DMS 273 treated with DMSO at 0.1 percent for 48 hours (cell line): ENCODE measurements at places on chromosomes 16 and 17.
A peak's percentile ranks its signal among the peaks of the same experiment; 100 is the strongest.

DNA sequence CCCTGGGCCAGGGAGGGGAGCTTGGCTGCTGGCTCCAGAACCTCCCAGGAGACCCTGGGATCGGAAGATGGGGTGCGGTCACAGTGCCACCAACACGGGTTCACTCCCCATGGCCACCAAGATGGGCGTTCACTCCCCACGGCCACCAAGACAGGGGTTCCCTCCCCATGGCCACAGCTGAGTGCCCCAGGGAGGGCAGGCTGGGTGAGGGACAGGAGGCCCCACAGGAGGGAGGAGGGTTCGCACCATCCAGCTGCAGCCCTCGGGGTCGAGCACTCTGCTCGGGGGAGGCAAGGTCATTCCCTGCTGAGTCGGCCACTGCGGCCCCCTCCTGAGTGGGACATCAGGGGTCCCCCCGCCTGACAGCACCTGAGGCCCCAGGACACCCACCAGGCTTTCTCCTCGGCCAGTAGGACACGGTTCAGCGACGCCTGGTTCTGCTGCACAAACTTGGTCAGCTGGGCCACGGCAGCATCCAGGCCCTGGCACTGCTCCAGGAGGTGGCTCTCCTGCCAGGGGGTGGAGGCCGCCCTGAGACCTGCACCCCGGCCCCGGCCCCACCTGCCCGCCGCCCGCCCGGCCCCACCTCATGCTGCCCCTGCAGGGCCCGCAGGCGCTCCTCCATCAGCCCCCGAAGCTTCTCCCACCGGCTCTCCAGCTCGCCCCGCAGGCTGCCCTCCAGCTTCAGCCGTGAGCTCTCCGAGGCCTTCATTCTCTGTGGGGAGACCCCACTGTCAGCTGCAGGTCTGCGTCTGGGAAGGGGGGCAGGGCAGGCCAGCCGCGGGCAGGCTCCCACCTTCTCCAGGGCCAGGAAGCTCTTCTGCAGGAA is 5.9 kb downstream of the CCDC154 start:
- no peak for DNase-seq

DNA sequence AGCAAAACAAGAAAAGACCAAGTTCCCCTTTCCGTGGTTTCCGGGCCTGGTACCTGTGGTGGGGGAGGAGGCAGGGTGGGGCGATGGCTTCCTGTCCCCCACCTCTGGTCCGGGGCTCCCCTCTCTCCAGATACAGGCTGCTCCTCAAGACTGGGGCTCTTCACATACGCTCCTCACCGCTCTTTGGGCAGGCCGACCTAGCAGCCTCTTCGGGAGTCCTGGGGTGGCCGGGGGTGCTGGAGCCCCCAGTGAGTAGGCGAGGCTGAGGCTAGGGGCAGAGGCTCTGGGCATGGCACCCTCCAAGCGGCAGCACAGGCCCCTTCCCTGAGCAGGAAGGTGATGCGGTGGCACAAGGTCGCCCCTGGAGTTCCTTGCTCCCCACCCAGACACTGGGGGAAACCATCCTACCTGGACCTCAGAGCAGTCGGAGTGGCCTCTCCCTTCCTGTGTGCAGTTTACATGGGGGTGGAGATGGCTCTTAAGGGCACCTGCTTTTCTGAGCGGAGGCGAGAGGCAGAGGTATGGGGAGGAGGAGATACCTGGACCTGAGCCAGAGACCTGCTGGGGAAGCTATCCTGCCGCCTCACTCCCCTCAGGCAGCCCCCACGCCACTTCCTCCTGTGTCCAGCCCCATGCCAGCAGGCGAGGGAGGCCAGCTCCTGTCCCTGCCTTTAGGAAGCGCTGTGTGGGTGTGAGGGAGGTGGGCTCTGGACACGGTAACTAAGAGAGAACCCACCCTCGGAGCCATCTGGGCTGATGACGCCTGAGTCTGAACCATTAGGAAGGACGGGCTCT is 891 bp downstream of the CORO1A start:
- no peak for DNase-seq

DNA sequence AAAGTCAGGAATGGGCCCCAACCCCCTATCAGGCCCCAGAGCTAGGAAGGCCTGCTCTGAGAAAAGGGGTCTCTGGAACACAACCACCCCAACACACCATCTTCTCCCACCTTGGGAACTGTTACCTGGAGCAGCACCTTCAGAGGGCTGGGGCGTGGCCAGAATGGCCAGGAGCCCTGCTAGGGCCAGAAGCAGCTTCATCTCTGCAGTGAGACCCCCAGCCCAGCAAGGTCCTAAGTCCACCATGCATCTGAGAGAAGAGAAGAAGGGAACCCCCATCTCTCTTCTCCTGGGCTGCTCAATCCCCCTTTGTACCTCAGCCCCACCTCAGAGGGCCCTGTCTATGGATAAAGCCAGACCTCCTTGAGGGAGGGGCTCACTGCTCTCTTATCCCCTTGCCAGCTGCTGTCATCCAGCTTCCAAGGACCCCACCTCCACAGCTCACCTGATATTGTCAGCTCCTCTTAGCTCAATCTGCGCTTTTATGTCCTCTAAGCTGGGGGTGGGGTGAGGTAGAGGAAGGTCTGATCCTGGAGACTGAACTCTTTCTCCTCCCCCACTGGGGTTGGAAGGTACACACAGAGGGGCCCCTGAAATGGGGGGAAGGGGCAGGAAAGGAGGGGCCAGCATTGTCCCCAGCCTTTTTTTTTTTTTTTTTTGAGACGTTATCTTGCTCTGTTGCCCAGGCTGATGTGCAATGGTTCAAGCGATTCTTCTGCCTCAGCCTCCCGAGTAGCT is at the start of gene MPO:
Gene MPO (minus strand): TSS at position 456 of the 738 bp plus-strand sequence. CDS start 177 bp downstream, at position 279.
- DNase-seq, result no peak

- no peak for DNase-seq
Measured at GRCh38 chr16:88951989-88952388, 25.0 kb downstream of the CBFA2T3 start.

- no peak for DNase-seq
Measured at GRCh38 chr16:87554754-87555427, 47.4 kb upstream of the JPH3 start.

DNA sequence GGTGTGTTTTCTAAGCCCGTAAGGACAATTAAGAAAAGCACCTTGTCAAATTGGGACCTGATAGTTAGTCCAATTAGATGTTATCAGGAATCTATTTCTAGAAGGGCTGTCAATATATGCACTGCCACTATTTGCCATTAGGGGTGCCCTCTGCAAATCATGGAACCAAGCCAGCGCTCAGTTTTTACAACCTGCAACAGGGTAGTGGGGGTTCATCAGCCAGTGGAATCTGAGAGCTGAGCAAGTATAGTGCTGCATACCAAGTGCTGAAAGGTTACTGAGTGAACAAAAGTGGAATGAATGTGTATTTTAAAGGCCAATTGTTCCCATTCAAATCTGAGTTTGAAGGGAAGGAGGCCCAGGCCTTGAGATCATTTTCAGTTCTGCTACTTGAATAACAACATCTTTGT is 10.4 kb downstream of the PRR11 start:
- DNase-seq, result no peak

- no peak for DNase-seq
Measured at GRCh38 chr17:48001197-48001596, 30.3 kb downstream of the CDK5RAP3 start.

GRCh38 chr16:84862804-84863480 is 43.2 kb downstream of the CRISPLD2 start:
- no peak for DNase-seq

DNA sequence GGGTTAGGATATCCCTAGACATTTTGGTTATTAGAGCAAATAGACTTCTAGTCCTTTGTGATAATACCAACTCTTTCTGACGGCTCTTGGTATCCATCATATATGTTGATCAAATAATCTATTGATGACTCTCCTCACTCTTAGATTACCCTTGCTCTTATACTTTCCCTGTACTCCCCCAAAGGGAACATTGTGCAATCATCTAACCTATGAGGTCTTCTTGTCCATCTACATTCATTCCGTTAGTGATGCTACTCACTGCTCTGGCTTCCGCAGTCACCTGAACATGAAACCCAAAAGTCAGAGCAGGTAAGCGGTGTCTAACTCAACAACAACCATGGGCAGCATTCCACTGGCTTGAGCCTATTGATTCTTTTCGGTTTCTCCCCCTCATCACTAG is 223.7 kb upstream of the SALL1 start:
- no peak for DNase-seq

DNA sequence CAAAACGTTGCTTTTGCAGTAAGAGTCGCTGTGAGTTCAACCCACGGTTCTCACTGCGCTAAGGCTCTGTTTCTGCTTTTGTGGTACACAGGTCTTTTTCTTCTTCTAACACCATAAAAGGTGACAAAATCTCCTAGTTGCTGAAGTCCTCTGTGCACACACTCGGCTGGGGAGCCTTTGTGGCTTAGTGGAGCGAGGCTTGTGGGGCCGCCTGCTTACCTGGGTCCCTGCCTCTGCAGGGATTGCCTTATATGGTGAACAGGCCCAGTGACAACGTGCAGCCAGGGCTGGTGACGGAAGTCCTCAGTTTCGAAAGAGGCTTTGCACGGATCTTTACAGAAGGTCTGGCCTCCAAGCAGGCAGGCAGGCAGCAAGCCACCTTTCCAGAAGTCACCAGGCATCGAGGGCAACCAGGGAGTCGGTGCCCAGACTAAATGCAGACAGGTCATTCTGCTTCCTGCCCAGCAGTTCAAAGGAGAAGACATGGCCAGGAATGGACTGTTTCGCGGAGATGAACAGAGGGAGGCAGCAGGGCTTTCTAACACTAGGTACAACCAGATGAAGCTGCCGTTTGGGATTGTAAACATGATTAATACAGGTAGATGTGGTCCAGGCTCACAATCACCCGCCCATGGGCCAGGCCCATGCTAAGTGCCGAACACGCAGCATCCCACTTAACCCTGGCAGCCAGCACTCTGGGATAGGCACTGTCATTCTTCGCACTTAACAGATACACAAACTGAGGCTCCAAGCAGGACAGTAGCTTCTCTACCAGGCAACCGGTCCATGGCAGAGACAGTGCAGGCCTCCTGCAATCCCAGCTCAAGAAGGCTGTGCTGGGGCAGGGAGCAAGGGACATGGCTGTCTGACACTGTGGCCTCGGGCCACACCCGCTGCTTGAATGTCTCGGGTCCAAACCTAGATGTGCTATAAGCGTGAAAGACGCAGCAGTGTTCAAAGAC is 10.7 kb upstream of the MEAK7 start:
- DNase-seq, result no peak

DNA sequence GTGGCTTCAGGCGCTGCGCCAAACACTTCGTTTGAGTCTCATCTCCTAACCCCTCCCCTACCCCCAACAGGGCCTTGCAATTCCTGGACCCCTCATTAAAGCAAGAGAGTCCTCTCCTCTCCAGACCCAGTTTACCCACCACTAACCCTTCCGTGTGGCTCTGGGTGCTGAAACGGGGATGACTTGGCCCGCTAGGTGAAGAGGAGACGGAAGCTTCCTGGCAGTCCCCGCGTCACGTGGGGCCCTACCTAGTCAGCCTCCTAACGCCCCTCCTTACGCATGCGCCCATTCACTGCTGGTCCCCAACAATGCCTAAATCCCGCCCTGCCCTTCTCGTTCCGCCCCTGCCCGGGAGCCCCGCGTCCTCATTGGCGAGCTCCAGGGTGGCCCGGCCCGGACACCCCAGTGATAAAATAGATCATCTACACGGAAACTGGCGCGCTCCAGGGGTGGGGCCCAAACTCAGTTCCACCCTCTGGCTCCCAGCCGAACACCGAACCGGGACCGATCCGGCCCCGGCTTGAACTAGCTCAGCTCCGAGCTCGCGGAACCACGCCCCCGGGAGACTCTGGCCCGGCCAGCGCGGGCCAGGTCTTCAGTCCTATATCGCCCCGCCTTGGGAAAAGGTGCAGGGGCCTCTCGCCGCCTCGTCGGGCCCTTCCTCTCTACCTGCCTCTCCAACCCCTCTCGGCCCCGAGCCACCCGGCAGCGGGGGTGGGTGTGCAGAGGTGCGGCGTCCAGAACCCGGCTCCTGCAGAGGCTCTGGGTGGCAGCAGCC is at the start of gene SLC16A13:
Gene SLC16A13 (plus strand): TSS at position 425 of the 778 bp plus-strand sequence. CDS start 368 bp downstream, outside the sequence.
- DNase-seq, result peak; percentile 83

DNA sequence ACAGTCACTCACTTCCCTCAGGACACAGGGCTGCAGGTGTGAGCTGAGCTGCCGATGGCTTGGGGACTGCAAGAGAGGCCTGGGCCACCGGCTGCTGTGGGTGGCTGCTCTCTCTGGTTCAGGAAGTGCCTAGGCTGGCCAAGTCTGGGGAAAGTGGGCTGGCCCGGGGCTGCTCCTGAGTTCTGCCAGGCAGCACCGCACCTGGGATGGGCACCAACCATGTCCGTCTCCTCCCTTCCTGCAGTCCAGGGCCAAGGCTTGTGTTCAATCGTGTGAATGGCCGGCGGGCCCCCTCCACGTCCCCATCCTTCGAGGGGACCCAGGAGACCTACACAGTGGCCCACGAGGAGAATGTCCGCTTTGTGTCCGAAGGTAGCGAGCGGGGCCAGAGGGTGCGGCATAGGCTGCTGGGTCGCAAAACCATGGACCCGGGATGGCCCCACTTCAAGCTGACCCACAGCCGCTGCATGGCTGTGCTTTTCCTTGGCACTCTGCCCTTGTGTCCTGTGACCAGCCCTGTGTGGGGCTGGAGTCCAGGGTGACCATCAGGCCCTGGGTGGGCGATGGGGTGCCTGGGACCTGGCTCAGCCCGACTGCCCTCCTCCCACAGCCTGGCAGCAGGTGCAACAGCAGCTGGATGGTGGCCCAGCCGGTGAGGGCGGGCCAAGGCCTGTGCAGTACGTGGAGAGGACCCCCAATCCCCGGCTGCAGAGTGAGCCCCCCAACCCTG is 1.8 kb upstream of the WDR90 start:
- DNase-seq, result no peak

GRCh38 chr17:14068542-14069250 is 608 bp upstream of the COX10 start:
- no peak for DNase-seq

GRCh38 chr17:50531428-50532025 is 1.0 kb upstream of the EPN3 start:
- DNase-seq, result no peak

DNA sequence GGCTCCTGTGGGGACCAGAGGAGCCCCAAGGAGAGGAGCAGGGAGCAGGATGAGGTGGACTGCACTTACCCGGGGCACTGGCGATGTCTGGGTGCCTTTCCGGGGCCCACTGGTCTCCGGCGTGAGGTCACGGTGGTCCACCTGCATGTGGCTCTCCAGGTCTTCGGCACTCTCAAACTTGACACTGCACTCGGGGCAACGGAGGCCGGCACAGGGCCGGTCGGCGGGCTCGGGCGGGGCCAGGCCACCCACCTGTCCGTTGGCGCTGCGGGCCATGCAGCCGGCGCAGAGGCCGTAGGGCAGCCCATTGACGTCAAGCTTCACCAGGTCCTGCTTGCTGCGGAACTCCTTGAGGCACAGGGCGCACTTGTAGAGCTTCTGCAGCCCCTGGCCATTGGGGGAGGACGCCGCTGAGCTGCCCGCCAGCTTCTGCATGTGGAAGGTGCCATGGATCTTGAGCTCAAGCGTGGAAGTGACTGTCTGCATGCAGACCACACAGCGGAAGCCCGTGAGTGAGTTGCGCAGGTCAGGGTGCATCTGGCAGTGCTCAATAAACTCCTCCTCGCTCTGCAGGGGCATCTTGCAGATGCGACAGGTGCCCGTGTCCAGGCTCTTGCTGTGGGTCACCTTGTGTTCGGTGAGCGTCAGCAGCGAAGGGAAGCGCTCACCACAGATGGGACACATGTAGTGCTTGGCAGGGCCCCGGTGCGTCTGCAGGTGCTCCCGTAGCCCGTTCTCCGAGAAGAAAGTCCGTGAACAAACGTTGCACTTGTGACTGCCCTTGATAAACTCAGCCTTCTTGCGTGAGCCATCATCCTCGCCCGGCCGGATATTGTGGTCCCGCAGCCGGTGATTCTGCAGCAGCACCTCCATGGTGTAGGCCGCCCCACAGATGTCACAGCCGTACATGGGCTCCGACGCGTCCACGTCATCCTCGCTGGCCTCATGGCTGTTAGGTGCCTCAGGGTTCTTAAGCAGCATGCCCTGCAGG is 220.0 kb downstream of the ZNF423 start:
- no peak for DNase-seq
